Activated T-cell treated with anti-CD3 and anti-CD28 coated beads for 48 hours (primary cell): ENCODE measurements at places on chromosomes 13 and 19.
A peak's percentile ranks its signal among the peaks of the same experiment; 100 is the strongest.

DNA sequence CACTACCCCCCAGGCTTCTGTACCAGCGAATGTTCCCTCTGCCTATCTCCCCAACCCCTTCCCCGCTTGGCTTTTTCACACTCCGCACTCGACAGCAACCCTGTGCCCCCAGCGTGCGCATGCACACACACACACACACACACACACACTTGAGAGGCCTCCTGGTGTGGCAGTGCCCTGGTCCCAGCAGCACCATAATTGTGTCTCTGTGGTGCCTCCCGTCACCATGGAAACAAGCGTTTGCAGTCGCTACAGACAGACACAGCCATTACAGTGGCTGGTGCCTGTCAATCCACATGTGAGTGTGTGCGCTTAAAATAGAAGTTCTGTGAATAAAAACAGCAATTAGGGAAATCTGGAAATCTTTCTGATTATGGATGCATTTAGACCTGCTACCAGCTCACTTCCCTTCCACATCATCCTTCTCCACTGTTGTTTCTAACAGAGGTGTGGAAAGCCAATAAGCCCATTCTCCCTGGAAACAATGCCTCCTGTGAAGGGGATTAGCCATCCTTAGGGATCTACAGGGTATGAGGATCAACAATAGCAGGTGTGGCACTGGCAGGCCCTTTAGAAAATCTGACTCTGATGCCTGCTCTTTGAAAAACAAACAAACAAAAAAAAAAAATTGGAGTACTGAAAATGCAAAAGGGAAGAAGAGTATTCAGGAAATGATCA is 146.3 kb downstream of the DCLK1 start:
- no peak for DNase-seq

- DNase-seq: no peak
Observed at GRCh38 chr13:29484236-29484635, 111.3 kb downstream of the SLC7A1 start.

DNA sequence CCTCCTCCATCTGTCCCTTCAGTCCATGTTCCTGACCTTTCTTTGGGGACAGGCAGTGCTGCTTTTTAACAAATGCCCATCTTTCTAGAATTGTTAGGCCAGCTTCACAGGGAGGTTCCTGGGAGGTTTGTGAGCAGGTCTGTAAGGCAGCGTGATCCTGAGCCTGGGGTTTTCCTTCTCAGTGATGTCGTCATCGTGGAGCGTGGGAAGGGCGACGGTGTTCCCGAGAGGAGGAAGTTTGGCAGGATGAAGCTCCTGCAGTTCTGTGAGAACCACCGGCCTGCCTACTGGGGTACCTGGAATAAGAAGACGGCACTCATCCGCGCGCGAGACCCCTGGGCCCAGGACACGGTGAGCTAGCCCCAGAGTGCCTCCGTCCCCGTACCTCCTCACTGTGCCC is 26.8 kb downstream of the CHAF1A start:
- DNase-seq: no peak

DNA sequence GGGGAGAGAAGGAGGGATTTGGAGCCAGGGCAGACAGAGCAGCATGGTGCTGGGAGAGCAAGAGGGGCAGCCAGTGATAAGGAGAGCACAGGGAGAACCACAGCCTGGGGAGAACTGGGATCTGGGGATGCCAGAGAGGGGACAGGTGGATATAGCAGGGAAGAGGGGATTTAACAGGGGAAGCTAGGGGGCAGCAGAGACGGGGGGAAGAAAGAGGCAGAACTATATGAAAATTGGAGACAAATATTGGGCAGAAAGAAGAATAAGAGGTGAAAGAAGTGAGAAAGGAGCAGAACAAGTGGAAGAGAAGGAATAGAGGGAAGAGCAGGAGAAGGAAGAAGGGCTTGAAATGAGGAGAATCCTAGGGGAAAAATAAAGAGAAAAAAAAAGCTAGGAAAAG is 6.5 kb upstream of the ZNF528 start:
- no peak for DNase-seq

- no peak for DNase-seq
Observed at GRCh38 chr19:49643466-49643865, 1.5 kb downstream of the SCAF1 start.

- DNase-seq: no peak
Observed at GRCh38 chr19:53055117-53055516, 10.6 kb downstream of the ERVV-2 start.

GRCh38 chr13:51068501-51068900 is 42.6 kb downstream of the C13orf42 start:
- no peak for DNase-seq

- DNase-seq: no peak
Observed at GRCh38 chr13:39016087-39016486, 21.8 kb downstream of the PROSER1 start.

- DNase-seq: no peak
Observed at GRCh38 chr13:48630773-48631172, 23.0 kb upstream of the CYSLTR2 start.

- DNase-seq: peak; percentile 4
Observed at GRCh38 chr13:30049692-30050091, 199.3 kb upstream of the UBL3 start.

GRCh38 chr19:793806-794205 is 3.4 kb upstream of the PTBP1 start:
- no peak for DNase-seq

- DNase-seq: peak; percentile 40
Observed at GRCh38 chr19:18385675-18386542, at the start of gene GDF15. Gene GDF15 (plus strand): TSS chr19:18386158. CDS start chr19:18386190, 32 bp downstream.

GRCh38 chr19:3610745-3611717 is 4.4 kb upstream of the TBXA2R start:
- no peak for DNase-seq

DNA sequence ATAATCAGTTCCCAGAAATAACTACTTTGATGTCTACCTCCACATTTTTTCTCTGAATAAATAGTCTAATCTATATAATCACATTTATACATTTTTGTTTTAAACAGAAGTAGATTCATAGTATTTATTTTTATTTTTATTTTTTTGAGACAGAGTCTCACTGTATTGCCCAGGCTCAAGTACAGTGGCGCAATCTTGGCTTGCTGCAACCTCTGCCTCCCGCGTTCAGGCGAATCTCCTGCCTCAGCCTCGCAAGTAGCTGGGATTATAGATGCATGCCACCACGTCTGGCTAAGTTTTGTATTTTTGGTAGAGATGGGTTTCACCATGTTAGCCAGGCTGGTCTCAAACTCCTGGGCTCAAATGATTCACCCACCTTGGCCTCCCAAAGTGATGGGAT is 16.7 kb downstream of the TM9SF2 start:
- DNase-seq: no peak

- no peak for DNase-seq
Observed at GRCh38 chr19:5182751-5183150, 157.9 kb downstream of the PTPRS start.

GRCh38 chr19:45772130-45772840 is 3.2 kb upstream of the SIX5 start:
- DNase-seq: no peak

- DNase-seq: no peak
Observed at GRCh38 chr19:38975861-38976271, 324 bp upstream of the FBXO17 start.

GRCh38 chr13:110600261-110600819 is 15.0 kb upstream of the NAXD start:
- DNase-seq: no peak

DNA sequence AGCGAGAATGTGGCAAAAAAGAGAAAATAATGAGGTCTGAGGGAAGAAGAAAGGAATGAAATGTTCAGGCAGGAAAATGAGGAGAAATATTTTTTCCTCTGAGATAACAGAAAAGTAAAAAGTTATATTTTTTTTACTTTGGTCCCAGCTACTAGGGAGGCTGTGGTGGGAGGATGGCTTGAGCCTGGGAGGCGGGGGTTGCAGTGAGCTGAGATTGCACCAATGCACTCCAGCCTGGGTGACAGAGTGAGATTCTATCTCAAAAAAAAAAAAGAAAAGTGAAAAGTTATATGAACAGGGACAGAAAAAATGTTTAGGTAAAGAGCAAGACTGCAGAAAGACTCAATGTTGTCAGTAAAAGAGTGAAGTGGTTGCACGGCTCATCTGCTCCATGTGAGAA is 603.7 kb upstream of the GPC6 start:
- DNase-seq: no peak

- DNase-seq: no peak
Observed at GRCh38 chr13:109947006-109947405, 160.6 kb upstream of the IRS2 start.

GRCh38 chr19:17817668-17818363 is 3.5 kb downstream of the INSL3 start:
- DNase-seq: no peak

GRCh38 chr19:3556978-3557460 is 367 bp downstream of the MFSD12 start:
- peak; percentile 61 for DNase-seq

- DNase-seq: no peak
Observed at GRCh38 chr13:69737129-69737935, 370.3 kb upstream of the ATXN8OS start.

- no peak for DNase-seq
Observed at GRCh38 chr19:7554565-7554964, 19.0 kb downstream of the PNPLA6 start.

- peak; percentile 82 for DNase-seq
Observed at GRCh38 chr19:39405958-39406655, 540 bp upstream of the ZFP36 start.

GRCh38 chr19:1807030-1807694 is 4.9 kb downstream of the ATP8B3 start:
- no peak for DNase-seq

DNA sequence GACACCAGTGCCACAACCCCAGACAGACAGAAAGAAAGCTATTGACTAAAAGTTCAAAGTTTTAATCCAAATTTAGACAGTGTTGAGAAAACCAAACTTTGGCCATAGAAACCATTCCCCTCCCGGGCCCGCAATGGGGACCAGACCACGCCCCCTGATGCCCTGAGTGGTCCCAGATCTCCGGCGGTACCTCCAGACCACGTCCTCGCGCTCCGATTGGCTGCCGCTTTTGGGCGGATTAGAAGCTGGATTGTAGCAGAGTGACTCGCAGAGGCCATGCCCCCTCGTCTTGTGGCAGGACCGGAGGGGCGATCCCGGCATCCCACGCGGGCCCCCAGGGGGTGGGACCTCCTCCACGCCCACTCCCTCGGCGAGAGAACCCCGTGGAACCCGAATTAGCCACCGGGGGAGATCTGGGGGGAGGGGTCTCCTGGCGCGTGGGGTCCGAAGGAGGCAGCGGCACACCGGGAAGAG is 797 bp upstream of the HSD17B14 start:
- DNase-seq: peak; percentile 74
